ENCODE measurements at places on chromosomes 2 and 18.

DNA sequence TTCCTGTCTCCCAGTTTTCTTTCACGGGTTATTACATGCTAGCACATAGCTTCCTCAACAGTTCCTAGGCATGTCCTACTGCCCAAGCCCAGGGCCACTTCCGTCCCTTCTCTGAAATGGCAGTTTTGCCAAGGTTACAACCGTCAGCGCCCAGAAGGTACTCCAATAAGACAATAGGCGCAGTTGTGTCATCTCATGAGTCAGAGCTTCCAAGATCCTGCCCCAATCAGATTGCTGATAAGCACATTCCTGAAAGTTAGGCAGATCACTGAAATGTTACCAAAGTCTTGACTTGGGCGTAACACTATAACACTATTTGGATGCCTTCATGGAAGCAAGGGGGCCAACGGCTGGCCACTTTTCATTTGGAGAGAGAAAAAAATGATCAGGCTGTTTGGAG, 34.2 kb downstream of the GKN2 start:
- DNase-seq, result no peak

DNA sequence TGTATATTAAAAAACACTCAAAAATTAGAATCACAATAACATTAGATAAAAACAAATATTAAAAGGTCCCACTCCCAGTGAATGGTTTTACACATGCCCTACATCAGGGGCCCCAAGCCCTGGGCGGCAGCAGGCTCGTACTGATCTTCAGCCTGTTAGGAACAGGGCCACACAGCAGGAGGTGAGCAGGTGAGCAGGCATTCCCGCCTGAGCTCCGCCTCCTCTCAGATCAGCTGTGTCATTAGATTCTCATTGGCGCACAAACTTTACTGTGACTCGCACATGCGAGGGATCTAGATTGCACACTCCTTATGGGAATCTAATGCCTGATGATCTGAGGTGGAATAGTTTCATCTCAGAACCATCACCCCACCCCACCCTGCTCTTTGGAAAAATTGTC, 74.2 kb downstream of the MBD2 start:
- DNase-seq, result no peak

- DNase-seq, result no peak
Observed at GRCh38 chr2:67923696-67924095, 139.1 kb downstream of the C1D start.

DNA sequence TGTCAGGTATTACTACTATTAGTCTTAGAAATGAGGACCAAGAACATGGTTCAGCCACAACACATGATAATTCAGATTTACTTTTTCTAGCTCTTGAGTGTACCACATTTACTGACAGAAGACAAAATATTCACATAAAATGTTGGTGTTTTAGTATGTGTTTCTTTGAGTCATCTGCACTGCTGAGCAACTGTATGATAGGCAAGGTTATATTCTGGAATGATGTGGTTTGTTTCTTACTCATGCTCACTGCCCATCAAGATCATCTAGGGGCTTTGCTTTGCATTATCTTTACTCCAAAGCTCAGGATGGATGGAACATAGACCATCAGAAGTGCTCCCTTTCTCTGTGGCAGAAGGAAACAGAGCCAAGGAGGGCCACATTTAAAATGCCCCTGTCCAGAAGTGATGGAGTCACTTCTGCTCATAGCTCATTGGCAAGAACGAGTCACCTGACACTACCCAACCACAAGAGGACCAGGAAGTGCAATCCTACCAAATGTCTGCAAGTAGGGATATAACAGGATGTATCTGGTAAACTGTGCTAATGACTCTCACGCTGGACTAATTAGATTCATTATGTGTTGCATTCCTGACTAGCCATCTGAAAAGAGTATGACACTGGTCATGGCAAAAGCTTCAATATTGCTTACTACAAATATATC, 81.5 kb downstream of the DIS3L2 start:
- DNase-seq, result no peak

DNA sequence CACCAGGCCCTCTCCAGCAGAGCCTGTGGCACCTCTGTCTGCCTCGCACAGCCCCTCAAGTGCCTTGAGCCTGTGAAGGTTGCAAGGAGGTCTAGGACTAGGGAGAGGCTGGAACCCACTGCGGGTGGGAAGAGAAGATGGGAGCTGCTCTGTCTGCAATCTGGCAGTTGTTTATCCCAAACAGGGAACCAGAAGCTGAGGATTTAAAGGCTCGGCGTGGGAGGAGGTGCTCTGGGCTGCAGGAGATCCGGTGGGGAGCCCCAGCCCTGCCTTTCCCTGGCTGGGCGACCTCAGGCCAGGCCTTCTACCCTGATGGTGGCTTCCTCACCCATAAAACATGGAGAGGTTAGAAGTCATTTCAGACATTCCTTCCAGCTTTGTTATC, 174.1 kb downstream of the SMAD7 start:
- no peak for DNase-seq

DNA sequence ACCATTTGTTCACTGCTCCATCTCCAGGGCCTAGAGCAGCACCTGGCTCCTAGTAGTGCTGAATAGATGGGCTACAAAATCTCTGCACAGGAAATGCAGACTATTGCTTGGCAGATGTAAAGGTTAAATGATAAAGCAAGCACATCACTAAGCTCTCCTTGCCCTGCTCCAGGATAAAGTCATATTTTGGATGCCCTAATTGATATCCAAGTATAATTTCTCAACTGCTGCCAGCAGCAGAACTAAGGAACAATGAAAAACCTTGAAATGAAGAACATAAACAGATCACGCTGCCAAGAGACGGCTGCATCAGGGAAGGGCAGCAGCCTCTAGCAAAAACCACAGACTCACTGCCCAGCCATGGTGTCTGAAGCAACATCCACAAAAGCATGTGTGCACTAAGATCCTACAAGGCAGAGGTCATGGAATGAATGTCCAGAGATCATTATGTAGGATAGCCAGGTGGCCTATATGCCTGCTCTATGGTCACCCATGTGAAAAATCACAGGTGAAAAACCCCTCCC, 134.7 kb downstream of the TMEM163 start:
- no peak for DNase-seq

GRCh38 chr2:69774984-69775982, 33.3 kb downstream of the ANXA4 start:
- no peak for DNase-seq

DNA sequence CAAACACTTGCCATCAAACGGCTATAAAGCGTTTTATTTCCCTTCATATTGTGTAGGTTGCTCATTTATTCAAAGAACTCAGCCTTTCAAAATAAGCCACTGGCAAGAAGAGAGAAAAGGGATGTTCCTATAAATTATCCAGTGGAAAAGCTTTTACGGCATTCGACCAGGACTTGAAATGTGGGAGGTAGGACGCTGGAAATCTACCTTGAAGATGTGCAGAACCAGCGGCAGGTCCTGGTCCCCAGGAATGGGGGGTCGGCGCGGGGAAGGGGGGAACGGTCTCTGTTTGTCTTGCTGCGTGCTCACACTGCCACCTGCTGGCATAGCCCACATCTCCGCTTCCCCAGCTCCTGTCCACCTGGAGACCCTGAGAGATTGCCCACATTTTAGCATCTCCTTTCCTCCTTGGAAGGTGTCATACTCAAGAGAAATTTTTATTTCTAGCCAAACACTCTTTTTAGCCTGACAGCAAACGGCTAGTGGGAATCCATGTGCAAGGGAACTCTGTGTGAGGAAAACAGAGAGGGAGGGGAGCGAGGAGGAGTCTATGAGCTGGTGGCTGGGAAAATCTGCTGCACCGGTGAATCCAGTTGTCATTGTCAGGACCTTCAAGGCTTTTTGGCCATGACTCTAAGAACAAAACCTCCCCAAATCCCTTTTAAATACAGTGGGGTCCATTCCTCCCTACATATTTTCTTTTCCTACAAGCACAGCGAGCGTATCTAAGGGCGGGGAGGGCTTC, 349.0 kb upstream of the PKDCC start:
- DNase-seq, result no peak

GRCh38 chr2:59920961-59921360, 632.5 kb downstream of the BCL11A start:
- no peak for DNase-seq

- DNase-seq, result no peak
Observed at GRCh38 chr2:218293715-218294429, 1.6 kb upstream of the TMBIM1 start.

- no peak for DNase-seq
Observed at GRCh38 chr2:201436141-201436540, 15.1 kb downstream of the TRAK2 start.

GRCh38 chr2:2306878-2307277, 24.2 kb downstream of the MYT1L start:
- DNase-seq, result no peak

DNA sequence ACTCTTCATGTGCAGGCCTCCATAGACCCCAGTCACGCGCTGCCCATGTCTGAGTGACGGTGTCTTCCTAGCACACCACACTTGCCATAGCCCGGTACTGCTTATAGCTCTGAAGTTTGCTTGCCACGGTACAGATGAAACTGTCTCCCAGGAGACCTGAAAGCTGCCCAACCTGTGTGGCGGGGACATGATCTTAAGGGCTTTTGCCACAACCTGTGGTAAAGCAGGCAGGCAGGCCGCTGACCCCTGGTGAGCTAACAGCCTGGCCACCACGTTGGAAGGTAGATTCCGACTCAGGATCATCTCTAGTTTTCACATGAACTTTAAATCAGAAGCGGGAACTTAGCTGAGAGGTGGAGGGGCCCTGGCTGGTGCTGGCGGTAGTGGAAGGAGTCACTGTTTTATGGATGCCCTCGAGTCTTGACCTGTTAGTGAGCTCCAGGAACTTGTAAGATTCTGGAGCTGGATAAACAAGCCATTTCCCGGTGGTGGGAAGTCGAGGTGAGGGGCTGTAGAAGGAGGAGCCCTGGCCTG, 153.3 kb downstream of the ZNF236 start:
- no peak for DNase-seq

GRCh38 chr18:36635414-36636096, 193.2 kb downstream of the TPGS2 start:
- DNase-seq, result no peak

All from activated naive CD4-positive, alpha-beta T cell (primary cell).